Stimulated activated CD4-positive, alpha-beta T cell treated with anti-CD3 and anti-CD28 coated beads, Interleukin-1b, Interleukin-23, amount 100 ng/mL, for 1 hour (primary cell): ENCODE measurements at places on chromosomes 4 and X.

GRCh38 chr4:182015893-182016292 lies 227.3 kb upstream of the TENM3 start:
- DNase-seq: no peak

DNA sequence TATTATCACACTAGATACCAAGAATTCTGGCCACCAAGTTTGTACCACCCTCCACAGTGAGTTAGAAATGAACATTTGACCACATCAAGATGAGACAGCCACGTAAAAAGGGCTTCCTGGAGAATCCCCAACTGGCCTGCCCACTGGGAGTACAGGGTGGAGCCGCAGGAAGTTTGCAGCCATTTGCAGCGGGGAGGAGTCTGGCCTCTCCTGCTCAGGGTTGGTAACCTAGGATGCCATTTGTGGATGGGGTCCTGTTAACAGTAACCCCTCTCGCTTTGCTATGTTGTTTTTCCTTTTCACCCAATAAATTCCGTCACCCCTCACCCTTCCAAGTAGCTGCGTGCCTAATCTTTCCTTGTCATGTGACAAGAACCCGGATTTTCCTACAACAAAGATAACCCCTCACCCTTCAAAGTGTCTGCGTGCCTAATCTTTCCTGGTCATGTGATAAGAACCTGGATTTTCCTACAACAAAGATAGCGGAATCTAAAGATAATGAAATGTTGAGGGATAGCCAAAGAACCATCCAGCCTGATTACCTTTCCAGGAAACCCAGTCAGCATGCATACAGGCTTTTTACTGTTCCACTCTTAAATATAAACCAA lies 245.4 kb downstream of the NAF1 start:
- no peak for DNase-seq

DNA sequence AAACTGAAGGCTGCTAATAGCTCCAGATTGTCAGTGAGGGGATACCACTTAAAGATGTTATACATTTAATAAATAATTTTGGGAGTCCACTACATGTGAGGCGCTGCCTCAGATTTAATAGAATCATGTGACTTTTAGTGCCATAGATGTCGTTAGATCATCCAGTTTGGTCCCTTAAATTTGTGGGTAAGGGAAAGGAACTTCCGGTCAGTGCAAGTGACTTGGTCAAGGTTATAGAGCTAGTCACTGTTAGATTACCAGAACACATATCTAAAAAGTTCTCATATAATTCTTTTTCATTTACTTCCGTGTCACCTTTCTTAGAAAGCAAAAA lies 529 bp upstream of the UBA6 start:
- no peak for DNase-seq

DNA sequence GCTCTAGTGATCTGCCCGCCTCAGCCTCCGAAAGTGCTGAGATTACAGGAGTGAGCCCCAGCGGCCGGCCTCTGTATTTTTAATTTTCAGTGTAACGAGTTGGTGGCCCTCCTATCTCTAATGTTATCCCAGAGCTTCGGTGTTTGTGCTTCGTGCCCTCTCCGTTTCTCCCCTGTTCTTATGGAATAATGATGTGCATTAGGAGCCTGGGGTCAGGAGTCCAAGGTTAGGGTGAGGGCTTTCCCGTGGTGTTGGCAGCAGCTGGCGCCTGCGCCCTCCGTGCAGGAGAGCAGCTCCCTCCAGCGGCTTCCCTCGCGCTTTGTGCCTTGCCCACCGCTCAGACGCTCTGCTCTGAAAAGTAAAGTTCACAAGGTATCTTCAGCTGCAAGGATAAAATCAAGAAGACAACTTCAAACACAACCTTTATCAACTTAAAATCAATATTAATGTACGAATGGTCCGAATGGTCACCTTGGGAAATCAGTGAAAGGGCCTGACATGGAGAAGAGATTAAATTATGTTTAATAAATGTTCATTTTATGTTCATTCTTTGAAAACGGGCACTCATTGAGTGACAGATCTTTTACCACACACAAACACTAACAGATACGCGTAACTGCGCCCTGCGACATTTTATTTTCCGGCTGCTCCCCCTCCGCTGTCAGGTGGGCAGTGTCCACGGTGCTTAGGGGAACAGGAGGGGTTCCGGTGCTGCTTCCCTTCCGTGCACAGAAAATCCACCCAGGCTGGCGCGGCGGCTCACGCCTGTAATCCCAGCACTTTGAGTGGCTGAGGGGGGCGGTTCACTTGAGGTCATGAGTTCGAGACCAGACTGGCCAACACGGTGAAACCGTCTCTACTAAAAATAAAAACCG lies 62.4 kb downstream of the TRAPPC11 start:
- DNase-seq: no peak

- no peak for DNase-seq
These were observed 155.5 kb downstream of the EMCN start for GRCh38 chr4:100362366-100362765.

GRCh38 chrX:102697494-102697893 lies 14.8 kb upstream of the GPRASP2 start:
- DNase-seq: no peak

- DNase-seq: no peak
These were observed 63.0 kb downstream of the ARHGAP10 start for GRCh38 chr4:147794787-147795413.

- no peak for DNase-seq
These were observed at the start of gene TACR3 for GRCh38 chr4:103719830-103720207. Gene TACR3, minus strand, starts transcription at chr4:103719985. Its CDS starts 310 bp downstream, at chr4:103719675.

GRCh38 chr4:40168070-40168469 lies 28.8 kb upstream of the RHOH start:
- no peak for DNase-seq

DNA sequence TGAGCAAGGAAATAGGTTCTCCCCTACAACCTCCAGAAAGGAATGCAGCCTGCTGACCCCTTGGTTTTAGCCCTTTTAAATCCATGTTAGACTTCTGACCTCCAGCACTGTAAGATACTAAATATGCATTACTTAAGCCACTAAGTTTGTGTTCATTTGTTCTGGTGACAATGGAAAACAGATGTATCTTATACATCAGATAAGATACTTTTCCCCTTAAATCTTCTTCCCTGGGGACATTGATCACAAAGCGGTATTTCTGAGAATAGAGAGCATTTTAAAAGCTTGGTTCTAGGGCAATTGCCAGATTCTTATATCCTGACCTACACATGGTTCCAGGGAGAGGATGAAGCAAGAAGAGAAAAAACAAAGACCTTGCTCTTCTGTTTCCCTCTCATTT lies 6.5 kb upstream of the TMEM184C start:
- DNase-seq: no peak

GRCh38 chr4:93908778-93909177 lies 80.2 kb downstream of the ATOH1 start:
- DNase-seq: no peak

GRCh38 chr4:88195328-88196012 lies 37.0 kb upstream of the ABCG2 start:
- DNase-seq: no peak

GRCh38 chr4:101286663-101287062 lies 60.7 kb downstream of the PPP3CA start:
- DNase-seq: no peak

GRCh38 chrX:39996536-39996935 lies 101.2 kb downstream of the BCOR start:
- no peak for DNase-seq

DNA sequence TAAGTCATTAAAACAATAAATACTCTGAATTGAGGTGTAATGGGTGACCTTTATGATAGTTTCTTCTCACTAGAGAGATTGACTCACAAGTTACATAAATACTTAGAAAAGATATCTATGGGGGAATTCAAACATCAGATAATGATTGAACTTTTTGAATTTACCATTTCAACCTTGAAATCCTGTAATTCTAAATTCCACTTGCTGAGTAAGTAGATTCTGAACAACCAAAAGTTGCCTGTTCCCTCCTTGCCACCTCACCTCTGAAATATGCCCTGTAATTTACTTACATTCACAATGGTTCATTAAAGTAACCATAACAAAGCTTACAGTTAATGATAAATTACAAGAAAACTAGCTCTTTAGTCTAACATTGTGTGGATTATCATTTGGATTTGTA lies 43.3 kb upstream of the SLC39A8 start:
- DNase-seq: no peak

DNA sequence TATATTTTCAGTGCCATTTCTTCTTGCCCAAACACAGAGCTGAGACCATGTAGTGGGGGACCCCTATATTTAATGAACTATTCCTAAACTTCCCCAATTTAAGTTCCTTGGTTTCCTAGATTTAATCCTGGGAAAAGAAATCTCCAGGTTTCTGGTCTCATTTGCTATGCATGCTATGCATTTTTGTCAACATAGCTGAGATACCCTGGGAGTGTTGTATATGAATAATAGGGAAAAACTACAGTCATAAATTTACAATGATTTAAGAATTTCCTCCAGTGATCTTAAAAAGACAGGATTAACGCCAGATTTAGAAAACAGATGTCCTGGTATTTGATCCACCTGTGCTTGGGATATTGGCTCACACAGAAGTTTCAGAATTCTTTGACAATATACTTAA lies 136.8 kb upstream of the RAPGEF2 start:
- no peak for DNase-seq

DNA sequence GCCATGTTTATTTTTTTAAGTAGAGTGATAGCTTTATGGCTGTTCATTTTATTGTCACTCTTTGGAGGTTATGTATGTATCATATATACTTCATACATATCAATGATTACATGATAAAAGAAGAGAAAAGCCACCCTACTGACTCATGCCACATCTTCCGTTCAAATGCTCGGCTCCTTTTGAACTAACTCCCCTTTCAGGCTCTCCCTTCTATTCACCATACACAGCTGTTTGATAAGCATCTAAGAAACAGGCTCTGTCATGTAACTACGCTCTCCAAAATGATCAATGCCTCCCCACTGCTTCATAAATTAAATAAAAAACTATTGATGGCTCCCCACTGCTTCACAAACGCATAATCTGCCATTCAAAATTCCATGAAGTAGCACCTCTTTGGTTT lies 89.4 kb downstream of the SEL1L3 start:
- DNase-seq: no peak

- no peak for DNase-seq
These were observed 54.7 kb upstream of the RBM47 start for GRCh38 chr4:40684404-40684803.

DNA sequence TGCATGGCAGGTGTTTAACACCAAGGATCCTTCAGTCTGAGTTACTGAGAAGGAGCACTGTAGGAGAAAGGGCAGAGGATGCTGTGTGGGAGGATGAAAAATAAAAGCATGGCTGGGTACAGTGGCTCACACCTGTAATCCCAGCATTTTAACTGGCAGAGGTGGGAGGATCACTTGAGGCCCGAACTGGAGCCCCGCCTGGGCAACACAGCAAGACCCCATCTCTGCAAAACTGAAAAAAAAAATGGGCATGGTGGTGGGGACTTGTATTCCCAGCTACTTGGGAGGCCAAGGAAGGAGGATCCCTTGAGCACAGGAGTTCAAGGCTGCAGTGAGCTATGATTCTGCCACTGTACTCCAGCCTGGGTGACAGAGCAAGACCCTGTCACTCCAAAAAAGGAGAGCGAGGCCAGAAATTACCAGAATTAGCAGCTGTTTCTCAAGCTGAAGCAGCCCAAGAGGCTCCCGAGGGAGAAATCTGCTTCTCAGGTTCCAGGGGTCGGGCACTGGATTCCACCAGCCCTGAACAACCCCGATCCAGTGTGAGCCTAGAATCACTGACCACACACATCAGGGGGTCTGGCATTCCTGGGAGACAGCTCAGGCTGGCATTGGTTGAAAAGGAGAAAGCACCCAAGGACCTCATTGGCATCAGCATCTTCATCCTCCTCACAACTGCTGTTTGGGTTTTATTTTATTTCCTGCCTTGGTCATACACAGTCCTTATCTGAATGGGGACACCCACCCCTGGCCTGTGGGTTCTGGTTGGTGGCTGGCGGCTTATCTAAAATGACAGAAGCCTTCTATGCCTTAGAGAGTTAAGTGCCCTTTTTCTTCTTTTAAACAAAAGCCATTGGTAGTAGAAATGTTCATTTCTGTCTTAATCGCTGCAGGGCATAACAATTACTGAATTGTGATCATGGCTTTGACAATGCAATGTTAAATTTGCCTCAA lies 66.3 kb upstream of the TRIM2 start:
- DNase-seq: no peak

DNA sequence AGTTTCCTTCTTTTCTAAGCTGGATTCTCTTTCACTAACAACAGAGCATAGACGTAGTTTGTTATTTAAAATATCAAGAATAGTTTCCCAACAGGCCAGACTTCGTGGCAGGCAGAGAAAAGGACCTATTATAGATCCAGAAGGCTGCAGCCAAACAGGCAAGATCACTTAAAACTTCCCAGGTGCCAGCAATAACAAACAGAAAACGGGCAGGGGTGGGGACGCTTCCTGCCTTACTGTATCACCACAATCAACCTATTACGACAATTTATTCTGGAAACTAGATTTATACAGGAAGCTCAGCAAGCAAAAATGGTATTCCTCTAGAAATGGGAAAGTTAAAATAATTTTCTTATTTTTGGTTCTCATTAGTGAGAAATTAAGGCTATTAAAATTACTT lies 22.1 kb downstream of the RWDD4 start:
- DNase-seq: no peak

DNA sequence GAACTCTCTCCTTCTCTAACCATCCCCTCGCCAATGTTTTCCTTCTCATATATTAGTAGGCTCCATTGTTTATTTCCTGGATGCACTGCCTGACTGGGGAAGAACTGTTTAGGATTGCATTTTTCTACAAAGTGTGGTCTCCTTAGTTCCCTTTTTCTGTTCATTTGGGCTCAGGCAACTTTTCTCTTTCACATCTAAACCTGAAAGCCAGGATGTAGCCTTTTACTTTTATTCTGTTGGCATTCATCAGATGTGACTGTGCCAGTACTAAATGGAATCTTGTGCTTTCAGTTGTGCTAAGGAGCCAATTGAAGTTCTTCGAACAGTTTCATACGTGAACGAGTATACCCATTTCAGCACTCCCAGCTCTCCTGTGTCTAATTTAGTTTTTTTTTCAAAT lies 59.8 kb downstream of the DDIT4L start:
- no peak for DNase-seq

DNA sequence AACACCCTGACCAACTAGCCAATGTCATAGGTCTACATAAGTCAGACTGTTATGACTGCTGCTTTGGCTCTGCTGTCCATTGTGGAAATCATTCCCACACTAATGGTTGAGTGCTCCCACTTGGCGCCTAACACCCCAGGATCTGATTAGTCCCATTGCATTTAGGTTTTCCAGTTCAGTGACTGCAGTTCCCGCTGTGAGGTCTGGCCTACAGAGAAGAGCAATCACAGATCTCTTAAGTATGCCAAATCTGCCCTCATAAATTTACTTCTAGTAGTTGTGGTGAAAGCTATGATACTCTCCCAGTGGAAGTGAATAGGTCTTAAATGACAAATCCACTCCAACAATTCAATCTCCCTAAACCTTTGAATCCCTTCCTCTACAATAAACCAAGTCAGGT lies 77.3 kb upstream of the IL2 start:
- no peak for DNase-seq
